ENCODE measurements at places on chromosomes 13 and 19.

DNA sequence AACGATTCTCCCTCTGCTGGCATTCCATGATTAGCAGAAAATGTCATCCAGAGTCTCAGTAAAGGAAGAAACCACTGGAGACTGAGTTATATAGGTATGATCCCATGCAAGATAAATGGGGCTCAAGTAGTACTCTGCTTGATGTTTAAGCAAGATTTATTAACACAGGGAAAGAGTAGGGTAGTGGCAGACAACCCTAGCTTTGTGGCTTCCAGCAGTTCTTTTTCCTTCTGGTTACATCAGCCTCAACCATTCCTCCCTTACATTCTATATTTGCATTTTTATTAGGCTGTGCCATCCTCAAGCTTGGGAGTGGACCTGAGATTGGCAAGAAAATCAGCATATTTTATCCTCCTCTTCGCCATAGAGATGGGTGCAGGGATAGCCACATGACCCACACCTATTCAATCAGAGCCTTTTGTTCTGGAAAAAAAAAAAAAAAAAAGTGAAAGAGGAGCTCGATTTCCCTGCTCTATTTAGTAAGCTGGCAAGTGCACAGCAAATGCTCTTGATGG, 402.1 kb downstream of the ZNF536 start:
- no peak for DNase-seq

DNA sequence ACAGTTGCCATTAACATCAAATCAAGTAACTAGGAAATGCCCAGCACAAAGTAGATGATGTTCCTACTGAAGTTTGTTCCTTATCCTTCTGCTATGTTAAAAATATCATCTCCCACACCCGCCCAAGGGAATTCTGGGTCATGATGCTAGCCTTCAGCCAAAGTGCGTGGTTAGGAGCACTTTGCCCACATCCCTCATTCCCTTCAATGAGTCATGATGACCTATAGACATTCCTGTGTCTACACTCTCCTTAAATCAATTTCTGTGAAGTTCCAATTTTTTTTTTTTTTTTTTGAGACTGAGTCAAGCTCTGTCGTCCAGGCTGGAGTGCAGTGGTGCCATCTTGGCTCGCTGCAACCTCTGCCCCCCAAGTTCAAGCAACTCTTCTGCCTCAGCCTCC, 17.0 kb downstream of the RXFP2 start:
- DNase-seq, result no peak

DNA sequence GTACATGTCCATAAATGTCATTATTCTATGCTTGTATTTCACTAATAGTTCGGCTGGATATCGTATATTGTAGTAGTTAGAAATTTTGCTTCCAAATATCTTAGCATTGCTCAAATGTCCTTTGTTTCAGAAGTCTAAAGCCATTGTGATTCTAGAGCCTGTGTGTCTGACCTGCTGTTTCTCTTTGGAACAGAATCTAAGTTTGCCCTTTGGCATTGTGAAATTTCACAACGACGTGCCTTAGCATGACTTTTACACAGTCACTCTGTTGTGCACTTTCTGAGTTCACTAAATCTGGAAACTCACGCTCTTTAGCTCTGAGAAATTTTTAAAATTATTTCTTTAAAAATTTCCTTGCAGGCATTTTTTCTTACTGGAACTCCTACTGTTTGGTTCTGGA, 152.2 kb downstream of the TBC1D4 start:
- no peak for DNase-seq

GRCh38 chr19:7534531-7535046, 928 bp upstream of the PNPLA6 start:
- DNase-seq, result no peak

DNA sequence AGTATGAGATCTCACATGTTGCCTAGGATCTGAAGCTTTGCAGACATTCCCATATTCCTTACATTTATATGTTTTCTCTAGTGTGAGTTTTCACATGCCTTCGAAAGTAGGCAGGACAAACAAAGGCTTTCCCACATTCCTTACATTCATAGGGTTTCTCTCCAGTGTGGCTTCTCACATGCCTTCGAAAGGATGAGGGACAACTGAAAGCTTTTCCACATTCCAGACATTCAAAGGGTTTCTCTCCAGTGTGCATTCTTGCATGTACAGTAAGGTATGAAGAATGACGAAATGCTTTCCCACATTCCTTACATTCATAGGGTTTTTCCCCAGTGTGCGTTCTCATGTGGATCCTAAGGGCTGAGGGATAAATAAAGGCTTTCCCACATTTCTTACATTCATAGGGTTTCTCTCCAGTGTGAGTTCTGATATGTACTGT, 14.2 kb downstream of the ZNF699 start:
- no peak for DNase-seq

GRCh38 chr13:108669381-108669780, 40.0 kb downstream of the MYO16 start:
- DNase-seq, result no peak

GRCh38 chr13:99967869-99968520, 3.6 kb downstream of the ZIC5 start:
- DNase-seq, result no peak

DNA sequence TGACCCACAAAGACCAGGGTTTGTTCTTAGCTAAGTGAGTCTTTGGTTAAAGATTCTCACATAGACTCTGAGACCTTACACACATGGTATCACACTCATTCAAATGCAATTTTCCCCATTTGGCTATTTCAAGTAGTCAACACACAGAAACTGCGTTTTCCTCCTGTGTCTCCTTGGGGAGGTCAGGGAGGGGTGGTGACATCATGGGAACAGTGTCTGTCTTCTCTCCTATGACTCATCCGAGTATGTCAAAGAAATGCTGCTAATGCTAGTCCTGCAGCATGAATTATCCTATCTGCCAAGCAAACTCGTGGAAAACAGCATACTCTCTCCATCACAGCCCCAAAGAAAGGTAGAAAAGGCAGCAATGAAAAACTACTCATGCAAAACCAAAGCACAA, 100.2 kb downstream of the ENOX1 start:
- no peak for DNase-seq

- no peak for DNase-seq
Measured at GRCh38 chr13:106562301-106562700, 5.6 kb downstream of the ARGLU1 start.

- DNase-seq, result no peak
Measured at GRCh38 chr13:107580741-107581412, 634.5 kb downstream of the LIG4 start.

- DNase-seq, result no peak
Measured at GRCh38 chr19:49403404-49404187, 15.5 kb downstream of the KASH5 start.

GRCh38 chr19:45577111-45577905, 7.3 kb downstream of the OPA3 start:
- DNase-seq, result no peak

GRCh38 chr13:112892426-112893206, 76.4 kb upstream of the MCF2L start:
- DNase-seq, result no peak

DNA sequence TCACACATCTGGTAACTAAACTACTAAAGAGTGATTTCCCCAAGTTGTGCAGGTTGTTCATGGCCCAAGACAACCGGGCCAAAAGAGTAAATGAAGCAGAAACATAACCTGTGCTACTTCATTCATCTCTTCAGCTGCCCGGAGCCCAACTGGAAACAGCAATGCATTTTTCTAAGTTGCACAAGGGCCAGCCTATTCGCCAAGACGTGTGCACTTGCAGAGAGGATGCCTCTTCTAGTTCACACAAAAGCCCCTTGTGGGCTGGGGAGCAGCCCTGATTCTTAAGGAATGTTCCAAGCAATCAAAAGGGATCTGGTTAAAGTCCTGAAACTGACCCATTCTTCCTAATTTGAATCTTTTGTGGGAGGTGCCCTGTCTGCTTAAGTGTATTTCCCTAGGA, 275.8 kb downstream of the SHISA2 start:
- DNase-seq, result no peak

- no peak for DNase-seq
Measured at GRCh38 chr13:76725896-76726295, 160.3 kb downstream of the KCTD12 start.

- no peak for DNase-seq
Measured at GRCh38 chr19:35447606-35448469, at the start of gene FFAR2. Gene FFAR2 (plus strand): TSS chr19:35448257. CDS start chr19:35449715, 1,458 bp downstream.

DNA sequence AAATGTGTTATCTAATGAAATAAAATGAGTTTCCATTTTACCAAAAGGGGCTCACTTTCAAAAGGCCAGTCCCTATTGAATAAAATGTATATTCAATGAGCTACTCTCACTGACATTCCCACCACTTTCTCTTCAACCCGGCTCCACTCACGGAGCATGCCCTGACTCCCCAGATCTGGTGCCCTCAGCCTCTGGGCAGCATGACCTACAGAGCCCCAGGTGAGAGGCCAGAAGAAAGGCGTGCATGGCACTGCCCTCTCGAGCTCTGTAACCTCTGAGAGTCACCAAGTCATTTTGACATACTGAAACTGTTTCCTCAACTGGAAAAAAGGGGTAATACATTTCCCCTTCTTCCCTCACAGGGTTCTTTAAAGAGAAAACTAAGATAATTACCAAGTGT, 25.2 kb upstream of the SIAH3 start:
- DNase-seq, result no peak

DNA sequence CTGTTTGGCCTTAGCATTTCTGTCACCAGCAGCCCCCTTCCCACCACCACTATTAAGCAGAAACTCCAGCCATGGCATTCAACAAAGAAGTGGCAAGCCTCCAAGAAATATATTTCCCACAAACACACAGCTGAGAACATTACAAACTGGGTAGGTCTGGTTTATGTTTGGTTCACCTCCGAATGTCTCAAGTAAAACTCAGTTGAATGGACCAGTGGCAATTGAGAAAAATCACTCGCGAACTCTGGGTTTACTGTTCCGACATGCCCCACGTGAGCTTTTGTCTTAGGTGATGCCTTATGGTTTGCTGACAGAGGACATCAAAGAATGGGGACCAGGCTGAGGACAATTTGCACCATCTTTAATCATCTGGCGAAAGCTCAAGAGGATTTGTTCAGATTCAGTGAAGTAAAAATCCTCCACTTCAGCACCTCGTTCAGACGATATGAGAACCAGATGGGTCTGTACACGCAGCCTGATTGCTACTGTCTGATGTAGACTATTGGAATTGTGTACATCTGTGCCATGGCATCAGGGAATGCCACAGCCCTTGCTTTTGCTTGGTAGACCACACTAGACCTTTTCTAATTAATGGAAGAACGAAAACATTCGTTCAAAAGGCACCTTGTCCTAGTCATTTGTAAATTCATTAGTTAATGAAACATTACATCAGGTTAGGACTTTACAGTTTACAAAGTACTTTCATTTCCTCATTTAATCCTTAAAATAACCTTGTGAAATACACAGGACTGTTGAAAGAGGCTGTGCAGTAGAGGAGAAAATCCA, 59.4 kb downstream of the SLC10A2 start:
- no peak for DNase-seq

- DNase-seq, result no peak
Measured at GRCh38 chr13:58907347-58907746, 1256.4 kb downstream of the DIAPH3 start.

GRCh38 chr19:4678881-4679790, 9.0 kb upstream of the MYDGF start:
- no peak for DNase-seq

DNA sequence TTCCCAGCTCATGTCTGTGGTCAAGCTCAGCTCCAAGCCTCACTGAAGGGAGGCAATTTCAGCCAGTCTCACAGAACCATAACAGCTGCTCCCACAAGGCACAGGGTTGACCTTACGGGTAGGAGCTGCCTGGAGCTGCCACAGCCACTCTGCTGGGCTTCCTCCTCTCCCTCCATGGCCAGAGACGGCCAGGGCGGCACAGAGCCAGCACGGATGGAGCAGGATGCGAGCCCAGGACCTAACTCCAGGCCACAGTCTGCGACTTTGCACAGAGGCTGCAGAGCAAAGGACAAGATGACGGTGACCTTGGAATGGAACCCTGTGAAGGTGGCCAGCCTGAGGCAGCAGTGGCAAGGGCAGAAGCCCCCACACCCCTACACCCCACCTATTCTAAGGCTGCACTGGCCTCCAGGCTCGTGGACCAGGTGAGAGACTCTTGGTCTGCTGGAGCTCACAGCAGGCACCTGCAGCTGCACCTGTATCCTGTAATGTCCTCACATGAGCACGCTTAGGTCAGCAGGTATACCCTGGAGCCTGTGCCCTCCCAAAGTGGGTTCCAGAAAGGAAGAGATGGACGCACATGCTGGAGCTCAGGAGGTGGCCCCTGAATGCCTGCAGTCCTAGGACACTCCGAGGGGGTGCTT, 29.6 kb downstream of the ADPRHL1 start:
- DNase-seq, result no peak

DNA sequence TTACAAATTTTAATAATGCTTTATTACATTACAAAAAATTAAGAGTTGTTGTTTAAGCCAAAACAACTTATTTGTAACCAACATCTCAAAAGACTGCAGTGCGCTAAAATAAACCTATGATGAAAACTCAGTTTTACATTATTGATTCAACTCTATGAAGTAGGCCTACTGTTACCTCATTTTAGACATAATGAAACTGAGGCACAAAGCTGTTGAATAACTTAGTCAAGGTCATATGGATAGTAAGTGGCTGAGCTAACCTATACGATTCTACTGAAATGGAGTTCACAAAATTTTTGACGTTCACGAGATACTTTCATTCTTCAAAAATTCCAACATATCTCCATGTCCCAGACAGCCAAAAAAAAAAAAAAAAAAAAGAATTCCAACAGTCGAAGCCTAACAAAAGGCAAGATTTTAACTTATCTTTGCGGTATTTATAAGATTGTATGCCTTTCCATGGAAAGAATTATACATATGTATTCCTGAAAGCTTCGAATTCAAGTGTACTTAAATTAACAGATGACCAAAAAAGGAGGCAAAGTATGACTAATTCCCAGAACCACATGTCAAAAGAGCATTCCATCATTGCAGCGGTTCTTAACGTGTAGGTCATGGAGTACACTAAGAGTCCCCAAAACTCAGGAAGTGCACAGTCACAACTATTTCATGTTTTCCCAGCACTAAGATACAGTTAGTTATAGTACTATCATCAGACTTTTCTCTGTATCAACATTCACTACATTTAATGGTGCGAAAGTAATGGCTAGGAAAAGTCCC, 69.4 kb downstream of the PSPC1 start:
- DNase-seq, result no peak

GRCh38 chr19:17765069-17765618, 13.9 kb downstream of the FCHO1 start:
- no peak for DNase-seq

GRCh38 chr13:80928241-80928640, 587.3 kb upstream of the SPRY2 start:
- no peak for DNase-seq

- no peak for DNase-seq
Measured at GRCh38 chr13:62932256-62932883, 1516.7 kb upstream of the PCDH20 start.
